HL-60 (cell line): ENCODE measurements at places on chromosomes 11 and 22.

DNA sequence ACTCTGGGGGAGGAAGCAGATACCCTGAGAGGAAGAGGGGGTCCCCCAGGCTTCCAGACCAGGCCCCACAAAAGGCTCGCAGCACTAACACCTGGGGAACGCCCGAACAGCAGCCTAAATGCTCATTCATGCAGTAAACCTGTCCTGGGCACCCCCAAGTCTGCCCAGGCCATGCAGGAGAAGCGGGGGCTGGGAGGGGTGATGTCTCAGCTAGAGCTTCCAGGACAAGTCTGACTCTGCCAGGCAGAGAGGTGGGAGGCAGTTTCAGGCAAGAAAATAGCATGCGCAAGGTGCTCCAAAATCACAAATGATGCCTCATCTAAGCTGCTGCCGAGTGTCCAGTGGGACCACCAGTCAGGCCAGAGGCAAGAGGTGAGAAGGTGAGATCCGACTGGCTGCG, 14.6 kb downstream of the CABP7 start:
- DNase-seq = no peak

GRCh38 chr11:111063726-111064517, 181.6 kb upstream of the POU2AF2 start:
- no peak for DNase-seq

GRCh38 chr22:36486619-36487384, 5.4 kb upstream of the TXN2 start:
- peak; percentile 53 for DNase-seq

DNA sequence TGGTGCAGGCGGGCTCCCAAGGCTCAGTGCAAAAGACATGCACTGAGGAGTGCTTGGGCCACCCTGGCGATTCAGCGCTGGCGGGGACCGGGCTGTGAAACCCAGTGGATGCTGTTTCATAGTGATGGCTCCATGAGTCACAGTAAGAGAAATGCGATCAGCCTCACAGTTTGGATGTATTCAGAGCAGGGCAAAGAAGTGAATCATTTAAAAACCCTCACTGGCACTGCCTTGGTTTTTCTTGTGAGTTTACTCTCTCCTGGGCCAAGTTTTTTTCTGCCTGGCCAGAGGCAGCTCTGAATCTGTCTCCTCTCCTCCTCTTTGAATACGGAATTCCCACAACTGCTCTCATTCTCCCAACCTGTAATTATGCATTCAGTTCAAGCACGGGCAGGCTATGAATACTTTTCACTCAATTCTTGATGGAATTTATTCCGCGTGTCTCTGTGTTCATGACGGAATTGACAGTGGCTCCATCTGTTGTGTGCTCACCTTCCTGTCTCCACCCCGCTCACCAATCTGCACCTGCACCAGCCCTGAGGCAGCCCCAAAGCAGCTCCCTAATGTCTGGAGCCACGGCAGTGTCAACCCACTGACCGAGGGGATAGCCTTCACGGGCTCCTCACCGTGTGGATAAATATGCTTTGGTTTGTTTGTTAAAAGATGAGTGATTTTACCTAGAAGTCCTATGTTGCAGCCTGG, 14.9 kb downstream of the ADAMTS8 start:
- DNase-seq = no peak

- DNase-seq = no peak
Observed at GRCh38 chr11:70661761-70662501, 263.6 kb downstream of the CTTN start.

GRCh38 chr22:43127166-43127908, 15.9 kb downstream of the MCAT start:
- DNase-seq = no peak

- no peak for DNase-seq
Observed at GRCh38 chr11:65278356-65278755, 16.6 kb downstream of the POLA2 start.

GRCh38 chr22:20885557-20886323, 26.9 kb downstream of the SNAP29 start:
- no peak for DNase-seq

- no peak for DNase-seq
Observed at GRCh38 chr22:33923033-33923432, 2.8 kb upstream of the LARGE1 start.

GRCh38 chr22:24159650-24160049, 21.6 kb upstream of the SUSD2 start:
- no peak for DNase-seq

GRCh38 chr22:23862103-23862502, 4.4 kb downstream of the SLC2A11 start:
- DNase-seq = peak; percentile 60

DNA sequence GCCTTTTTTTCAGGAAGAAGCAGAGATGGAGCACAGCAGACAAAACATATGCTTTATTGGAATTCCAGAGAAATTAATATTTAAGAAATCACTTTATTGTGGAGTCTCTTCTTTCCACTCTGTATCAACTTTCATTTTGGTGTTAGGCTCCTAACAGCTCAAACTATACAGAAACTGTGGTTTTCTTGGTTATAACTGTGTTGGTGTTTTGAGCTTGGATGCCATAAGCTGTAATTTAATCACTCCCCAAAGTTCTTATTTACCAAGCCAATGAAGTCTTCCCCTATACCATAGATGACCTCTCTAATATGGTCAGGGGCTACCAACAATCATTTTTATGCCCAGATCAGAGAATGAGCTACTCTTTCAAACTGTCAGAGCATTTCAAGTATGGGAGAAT, 90.0 kb downstream of the EXT2 start:
- no peak for DNase-seq

- no peak for DNase-seq
Observed at GRCh38 chr22:28973352-28973751, 88.3 kb downstream of the C22orf31 start.

- DNase-seq = no peak
Observed at GRCh38 chr11:63747011-63747410, 21.6 kb downstream of the ZFTA start.

GRCh38 chr11:21148376-21148775, 479.0 kb downstream of the NELL1 start:
- no peak for DNase-seq

DNA sequence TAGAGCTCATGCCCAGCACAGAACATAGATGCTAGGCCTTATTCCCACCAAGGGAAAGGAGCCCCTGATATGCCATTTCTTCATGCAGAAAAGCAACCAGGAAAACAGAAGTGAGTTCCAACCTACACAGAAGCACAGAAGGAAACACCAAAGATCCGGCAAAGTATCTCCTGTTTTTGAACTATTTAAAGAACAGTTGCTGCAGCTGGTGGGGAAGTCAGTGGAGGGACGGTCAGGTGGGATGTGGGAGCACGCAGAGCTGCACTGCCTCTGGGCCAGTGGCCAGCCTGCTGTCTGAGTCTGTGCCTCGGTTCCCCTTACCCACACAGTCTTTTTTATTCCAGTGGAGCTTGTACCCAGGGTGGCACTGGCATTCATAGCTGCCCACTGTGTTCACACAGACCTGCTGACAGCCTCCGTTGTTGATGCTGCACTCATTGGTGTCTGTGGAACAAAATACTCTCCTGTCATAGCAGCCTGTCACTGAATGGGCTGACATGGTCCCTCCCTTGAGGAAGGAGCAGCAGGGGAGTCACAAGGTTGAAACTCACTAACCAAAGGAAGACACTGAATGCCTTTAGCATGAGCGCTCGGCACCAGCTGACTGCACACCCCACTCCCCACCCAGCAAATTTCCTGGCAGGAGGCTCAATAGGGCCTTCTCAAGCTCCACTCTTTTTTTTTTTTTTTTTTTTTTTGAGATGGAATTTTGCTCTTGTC, 37.9 kb downstream of the SCUBE2 start:
- DNase-seq = no peak
